Memory B cell (primary cell): ENCODE measurements at places on chromosomes 12 and 14.

- DNase-seq, result peak; percentile 34
Observed at GRCh38 chr12:24948757-24949722, at the start of gene BCAT1. TSS of gene BCAT1 (minus strand) at chr12:24949101. CDS start at chr12:24948932, 169 bp downstream.

DNA sequence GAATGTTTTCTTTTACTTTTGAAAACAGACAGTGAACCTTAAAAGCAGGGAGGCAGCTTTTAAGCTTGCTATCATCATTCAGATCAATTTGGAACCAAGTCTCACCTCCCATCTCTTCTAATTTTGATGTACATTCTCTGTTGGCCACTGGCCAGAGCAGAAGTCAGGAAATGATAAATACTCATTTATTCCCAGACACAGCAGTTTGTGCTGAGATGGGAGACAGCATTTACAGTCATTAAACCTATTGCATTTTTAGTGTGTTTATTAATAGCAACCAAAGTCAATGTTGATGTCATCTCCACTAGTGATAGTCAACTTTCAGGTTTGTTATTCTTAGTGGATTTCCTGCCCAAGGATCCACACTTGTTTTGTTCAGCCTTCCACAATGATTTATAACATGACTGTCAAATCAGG lies 320.0 kb upstream of the ATP2B1 start:
- DNase-seq, result no peak

DNA sequence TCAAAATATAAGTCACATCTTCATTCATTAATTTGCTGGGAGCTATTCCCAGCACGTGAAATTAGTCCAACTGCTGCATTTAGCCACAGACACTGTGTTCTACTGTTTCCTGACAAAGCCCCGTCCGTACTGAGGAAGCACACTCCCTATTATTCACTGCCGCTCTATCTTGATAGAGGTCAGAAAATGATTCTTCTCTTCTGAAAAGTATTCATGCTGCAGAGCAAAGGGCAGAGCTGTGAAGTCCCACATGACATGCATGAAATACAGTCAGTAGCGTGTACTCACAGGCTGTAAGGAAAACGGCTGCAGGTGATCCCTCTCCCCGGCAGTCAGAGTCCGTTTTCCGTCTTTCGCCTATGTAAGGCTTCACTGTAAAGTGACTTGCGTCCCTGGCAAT lies 302.5 kb upstream of the FKBP4 start:
- DNase-seq, result no peak

- DNase-seq, result no peak
Observed at GRCh38 chr14:42734041-42734440, 1127.4 kb downstream of the LRFN5 start.

- DNase-seq, result no peak
Observed at GRCh38 chr14:57737598-57737997, 128.3 kb downstream of the SLC35F4 start.

GRCh38 chr12:113208041-113208934 lies 13.0 kb upstream of the TPCN1 start:
- peak; percentile 76 for DNase-seq

- DNase-seq, result no peak
Observed at GRCh38 chr14:94051115-94051514, 25.0 kb downstream of the OTUB2 start.

GRCh38 chr12:26156201-26156871 lies 31.5 kb upstream of the BHLHE41 start:
- peak; percentile 74 for DNase-seq

GRCh38 chr14:68191567-68192321 lies 372.2 kb downstream of the RAD51B start:
- no peak for DNase-seq

GRCh38 chr12:26274441-26275312 lies 79.3 kb downstream of the SSPN start:
- DNase-seq, result peak; percentile 21

GRCh38 chr14:68938271-68939150 lies 40.6 kb downstream of the ACTN1 start:
- DNase-seq, result no peak

GRCh38 chr12:32031109-32031508 lies 71.9 kb downstream of the RESF1 start:
- no peak for DNase-seq

- no peak for DNase-seq
Observed at GRCh38 chr12:74365178-74365964, 172.3 kb upstream of the ATXN7L3B start.

GRCh38 chr14:53333809-53334208 lies 180.7 kb upstream of the DDHD1 start:
- no peak for DNase-seq

GRCh38 chr12:50937653-50938052 lies 14.7 kb upstream of the HIGD1C start:
- no peak for DNase-seq

GRCh38 chr14:26175658-26176057 lies 422.2 kb downstream of the NOVA1 start:
- DNase-seq, result no peak

- DNase-seq, result no peak
Observed at GRCh38 chr14:61050417-61050816, 69.4 kb downstream of the SLC38A6 start.

GRCh38 chr12:27229367-27229766 lies 14.7 kb upstream of the STK38L start:
- no peak for DNase-seq

- no peak for DNase-seq
Observed at GRCh38 chr12:81005606-81006005, 67.9 kb upstream of the LIN7A start.

DNA sequence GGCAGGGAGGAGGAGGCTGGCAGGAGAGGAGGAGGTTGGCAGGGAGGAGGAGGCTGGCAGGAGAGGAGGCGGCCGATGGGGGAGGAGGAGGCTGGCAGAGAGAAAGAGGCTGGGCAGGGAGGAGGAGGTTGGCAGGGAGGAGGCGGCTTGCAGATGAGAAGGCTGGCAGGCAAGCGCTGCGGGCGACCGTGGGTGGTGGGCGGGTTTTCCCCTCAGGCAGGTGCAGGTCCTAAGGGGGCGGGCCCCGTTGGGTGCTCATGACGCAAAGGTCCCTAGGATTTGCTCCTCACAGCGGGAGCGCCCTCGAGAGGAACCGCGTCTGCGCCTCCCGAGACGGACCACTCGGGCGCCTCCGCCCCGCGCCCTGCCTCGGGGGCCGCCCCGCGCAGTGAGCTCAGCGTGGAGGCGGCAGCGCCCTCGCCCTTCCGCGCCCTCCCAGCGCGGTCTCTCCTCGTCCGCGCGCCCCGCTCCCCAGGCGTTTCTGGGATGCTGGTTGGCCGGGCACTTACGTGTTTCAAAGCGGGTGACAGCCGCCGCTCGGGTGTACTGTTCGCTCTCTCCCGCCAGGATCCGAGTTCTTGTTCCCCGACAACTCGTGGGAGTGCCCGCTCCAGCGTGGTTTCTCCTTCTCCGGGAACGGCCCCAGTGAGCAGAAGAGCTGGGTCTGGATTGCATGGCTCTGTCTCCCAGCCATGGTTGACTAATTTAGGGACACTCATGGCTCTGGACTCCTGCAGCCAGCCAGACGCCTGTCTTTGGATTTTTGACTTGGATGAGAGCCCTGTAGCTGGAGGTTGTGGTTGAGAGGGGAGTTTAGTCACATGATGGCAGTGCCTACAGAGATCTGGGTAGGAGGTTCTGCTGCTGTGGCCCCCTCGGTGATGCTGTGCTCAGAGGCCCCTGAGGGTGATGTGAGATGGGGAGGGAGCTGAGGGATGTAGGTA lies 64.1 kb upstream of the PPP4R3A start:
- peak; percentile 42 for DNase-seq

DNA sequence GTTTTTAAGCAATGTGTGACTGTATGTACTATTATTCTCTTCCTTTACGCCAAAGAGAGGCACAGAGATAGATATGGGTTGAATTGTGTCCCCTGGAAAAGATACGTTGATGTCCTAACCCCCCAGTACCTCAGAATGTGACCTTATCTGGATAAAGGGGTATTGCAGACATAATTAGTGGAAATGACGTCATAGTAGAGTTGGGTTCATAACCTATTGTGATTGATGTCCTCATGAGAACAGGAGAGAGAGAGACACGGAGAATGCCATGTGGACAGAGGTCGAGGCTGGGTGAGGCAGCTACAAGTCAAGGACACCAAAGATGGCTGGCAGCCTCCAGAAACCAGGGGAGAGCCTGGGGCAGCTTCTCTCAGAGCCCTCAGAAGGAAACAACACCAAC lies 376.3 kb downstream of the FUT8 start:
- no peak for DNase-seq

GRCh38 chr14:52701223-52701622 lies 5.8 kb upstream of the PSMC6 start:
- DNase-seq, result no peak

DNA sequence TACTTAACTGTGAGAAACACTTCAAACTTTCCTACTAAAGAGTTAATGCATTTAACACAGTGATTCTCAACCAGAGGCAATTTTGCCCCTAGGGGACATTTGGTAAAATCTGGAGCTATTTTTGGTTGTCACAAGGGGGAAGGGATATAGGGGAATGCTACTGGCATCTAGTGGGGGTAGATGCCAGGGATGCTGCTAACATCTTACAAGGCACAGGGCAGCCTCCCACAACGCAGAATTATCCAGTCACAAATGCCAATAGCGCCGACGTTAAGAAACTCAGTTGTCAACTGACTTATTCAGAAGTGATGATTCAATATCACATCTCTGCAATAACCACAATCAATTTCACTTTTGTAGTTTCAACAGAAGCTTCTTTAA lies 2.0 kb downstream of the EEA1 start:
- DNase-seq, result no peak

DNA sequence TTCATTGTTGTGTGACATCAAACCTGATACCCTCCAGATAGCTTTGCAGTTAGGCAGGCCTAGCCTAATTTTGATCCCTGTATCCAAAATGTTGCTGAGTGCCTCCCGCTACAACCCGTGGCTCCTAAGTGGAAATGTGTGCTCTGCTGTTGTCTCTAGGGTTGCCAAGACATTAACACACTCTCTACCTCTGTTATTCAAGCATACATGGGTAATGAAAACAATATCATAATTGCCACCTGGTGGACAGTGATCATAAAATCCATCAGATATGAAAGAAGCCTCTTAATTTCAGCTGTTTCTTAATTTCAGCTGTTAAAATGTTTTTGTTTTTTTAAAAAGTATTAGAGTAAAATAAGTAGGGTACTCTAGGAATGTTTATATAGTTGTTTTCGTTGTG lies 93.5 kb downstream of the PLEKHA5 start:
- DNase-seq, result no peak

- no peak for DNase-seq
Observed at GRCh38 chr14:104218361-104219180, 80.2 kb downstream of the KIF26A start.

DNA sequence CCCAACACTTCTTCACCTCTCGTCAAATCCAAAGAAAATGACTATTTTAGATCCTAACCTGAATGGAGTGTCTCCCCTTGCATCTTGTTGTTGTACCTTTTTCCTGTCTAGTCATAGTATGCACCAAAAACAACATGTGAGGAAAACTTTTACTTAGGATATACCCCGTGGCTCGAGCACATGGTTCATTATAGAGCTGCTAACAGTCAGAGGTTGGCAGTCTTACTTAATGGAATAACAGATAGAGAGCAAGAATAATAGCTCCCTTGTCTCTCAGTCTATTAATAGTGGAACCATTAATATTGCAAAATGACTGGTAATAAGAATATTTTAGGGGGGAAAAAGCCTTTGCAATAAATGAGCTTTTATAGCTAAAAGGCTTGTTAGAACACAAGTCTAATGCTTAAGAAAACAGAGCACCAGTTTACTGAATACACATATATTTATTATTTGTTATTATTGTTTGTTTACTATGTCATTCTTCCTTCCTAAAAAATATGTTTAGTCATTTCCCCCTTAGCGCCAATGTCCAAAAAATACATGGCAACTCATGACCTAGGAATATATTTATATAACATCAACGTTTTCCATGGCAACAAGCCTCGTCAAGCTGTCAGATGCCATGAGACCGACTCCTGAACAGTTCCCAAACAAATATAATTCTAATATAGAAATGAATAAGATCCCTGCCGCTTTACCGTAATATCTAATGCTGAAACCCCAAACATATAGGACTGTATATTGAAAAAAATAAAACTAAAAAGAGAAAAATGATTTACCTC lies 592.4 kb downstream of the SOX5 start:
- DNase-seq, result no peak

DNA sequence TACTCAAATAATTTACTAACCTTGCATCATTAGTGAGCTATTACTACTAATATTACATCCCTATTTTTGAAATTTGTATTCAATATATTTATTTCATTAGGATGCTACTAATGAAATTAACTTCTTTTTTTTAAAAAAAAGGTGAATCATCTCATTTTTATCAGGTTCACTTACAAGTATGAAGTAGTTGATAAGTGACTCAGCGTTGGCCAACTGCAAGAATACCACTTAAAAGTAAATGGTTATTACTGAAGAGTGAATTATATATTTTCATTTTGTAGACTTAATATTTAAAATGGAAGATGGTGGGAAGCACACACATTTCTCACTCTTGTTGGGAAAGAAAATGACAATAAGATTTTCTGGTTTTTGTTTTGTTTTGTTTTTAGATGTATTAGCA lies 19.6 kb downstream of the OR4N2 start:
- DNase-seq, result no peak

DNA sequence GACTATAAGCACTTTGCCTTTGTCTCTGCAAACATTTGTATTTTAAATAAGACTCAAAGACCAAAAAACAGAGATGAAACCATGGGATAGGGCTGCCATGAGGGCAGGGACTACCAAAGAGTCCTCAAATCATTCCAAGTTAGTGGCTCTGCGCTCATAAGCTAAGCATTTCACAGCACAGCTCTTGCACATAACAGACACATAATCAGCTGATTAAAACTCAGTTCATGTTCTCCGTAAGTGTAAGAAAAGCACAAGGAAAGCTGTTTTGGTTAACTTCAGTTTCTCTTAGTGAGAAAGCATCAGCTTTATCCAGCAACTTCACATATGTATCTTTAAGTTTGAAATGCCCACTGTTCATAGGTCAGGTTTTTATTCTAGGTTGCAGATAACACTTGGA lies 54.9 kb downstream of the IRAK3 start:
- DNase-seq, result no peak

DNA sequence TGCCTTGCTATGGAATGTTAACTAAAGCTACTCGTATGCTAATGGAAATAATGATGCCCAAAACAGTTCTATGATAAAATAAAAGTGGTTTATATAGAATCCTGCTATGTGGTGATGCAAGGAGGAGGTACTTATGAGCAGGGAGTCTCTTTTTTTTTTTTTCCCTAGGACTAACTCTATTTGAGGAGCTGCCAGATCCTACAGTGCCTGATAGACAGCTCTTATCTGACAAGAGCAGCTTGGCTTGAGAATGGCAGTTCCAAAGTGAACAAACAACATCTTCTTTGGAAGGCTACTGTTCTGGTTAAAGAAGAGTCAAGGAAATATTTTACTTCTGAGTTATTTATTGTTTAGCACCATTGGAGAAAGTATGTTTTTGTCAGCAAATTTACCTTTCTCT lies 10.2 kb upstream of the ACSM4 start:
- no peak for DNase-seq

GRCh38 chr12:27253347-27253746 lies 9.3 kb downstream of the STK38L start:
- no peak for DNase-seq

DNA sequence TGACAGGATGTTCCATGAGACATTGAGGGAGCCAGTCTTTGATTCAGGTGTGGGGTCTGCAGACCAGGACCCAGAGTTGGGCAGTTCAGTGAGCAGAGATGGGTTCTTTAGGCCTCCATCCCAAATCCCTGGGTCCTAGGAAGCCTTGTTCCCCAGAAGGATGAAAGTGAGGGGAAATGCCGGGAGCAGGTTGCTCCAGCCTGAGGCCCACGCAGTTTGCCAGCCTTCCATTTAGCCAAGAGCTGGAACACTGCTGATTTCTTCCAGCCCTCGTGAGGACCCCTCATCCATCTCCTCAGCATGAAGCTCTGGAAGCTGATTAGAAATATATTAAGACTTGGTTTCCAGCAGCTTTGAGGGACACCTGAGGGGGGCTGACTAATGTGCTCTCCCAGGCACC lies 12.1 kb downstream of the C14orf132 start:
- no peak for DNase-seq
